Chondrocyte (in vitro differentiated cells): ENCODE measurements at places on chromosomes 6 and 20. TPM values are rescaled to one million over a fixed set of nuclear protein-coding genes. Genes with fewer than 3 reads are reported as not detected.

POU5F1 gene
- 1.2 to 1.6 TPM in 2 of 3 replicates, not detected in the other for total RNA-seq

MGME1 gene
- total RNA-seq: 13.6 to 21.3 TPM (median 15.1 TPM) in 3 replicates

ZNF322 gene
- total RNA-seq: 28.2 to 32.0 TPM (median 30.0 TPM) in 3 replicates

DNA sequence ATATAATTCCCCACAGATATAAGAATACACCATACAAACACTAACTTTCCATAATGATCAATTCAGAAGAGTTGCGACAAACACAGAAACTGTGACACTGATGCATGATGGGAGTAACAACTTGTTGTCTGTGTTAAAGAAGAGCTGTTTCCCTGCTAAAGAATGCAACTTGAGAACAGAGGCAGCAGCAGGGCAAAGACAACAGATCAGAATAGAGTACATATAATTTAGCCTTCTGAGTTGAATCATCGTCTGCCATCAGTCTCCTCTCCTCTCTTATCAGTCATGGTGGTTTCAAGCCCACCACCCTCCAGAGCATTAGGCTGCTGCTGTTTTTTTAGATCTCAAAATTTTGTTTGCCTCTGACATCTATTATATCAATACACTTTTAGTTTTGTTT is 280.4 kb downstream of the UBE3D start:
- no peak for DNase-seq

GRCh38 chr6:107822176-107823046 is 1.7 kb downstream of the SCML4 start:
- no peak for DNase-seq

DNA sequence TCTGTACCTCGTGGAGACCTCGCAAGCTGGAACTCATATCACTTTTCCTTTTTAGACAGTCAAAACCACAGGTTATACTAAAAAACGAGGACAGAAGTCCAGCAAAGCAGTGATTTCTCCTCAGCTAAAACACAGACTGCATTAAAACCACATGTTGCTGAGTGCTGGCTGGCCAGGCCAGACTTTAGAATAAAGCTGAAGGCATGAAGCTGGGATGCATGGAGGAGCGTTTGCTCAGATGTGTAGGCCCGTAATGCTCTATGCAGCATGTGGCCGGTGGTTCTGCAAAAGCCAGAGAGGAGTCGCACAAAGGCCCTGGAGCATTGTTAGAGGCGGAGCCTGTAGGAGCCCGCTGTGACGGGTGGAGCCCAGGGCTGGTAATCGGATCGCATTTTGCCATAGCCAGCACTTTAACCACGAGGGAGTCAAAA is 83.6 kb downstream of the SMOC2 start:
- no peak for DNase-seq

GRCh38 chr20:16864069-16864468 is 115.9 kb downstream of the OTOR start:
- DNase-seq: no peak

DNA sequence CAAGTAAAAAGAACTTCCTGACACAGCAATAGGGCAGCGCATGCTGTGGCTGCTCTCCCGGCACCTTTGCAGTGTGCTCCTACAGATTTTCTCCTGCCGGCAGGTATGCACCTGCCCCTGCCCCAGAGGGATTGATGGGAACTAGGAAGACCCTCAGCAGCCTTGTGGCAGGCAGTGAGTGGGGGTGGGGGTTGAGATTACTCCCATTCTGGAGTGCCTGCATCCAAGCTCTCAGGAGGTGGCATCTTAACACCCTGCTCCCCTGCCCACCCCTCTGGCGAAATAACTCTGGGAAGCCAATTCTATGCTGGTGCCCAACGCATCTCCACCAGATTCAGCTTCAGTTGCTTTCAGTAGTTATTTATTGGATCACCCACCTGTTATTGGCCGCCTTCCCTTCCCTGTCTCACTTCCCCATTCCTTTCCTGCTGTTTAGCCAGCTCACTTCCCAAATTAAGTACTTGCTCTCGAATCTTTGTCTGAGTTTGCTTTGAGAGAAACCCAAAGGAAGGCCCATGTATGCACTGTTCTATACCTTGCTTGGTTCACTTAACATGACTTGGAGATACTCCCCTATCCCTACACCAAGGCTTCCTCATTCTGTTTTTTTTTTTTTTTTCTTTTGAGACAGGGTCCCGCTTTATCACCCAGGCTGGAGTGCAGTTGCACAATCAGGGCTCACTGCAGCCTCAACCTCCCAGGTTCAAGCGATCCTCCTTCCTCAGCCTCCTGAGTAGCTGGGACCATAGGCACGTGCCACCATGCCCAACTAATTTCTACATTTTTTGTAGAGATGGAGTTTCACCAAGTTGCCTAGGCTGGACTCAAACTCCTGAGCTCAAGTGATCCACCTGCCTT is 29.3 kb upstream of the SLC23A2 start:
- peak; percentile 49 for DNase-seq
